ENCODE measurements at places on chromosomes 4 and X. TPM values are rescaled to one million over a fixed set of nuclear protein-coding genes. Genes with fewer than 3 reads are reported as not detected.

DNA sequence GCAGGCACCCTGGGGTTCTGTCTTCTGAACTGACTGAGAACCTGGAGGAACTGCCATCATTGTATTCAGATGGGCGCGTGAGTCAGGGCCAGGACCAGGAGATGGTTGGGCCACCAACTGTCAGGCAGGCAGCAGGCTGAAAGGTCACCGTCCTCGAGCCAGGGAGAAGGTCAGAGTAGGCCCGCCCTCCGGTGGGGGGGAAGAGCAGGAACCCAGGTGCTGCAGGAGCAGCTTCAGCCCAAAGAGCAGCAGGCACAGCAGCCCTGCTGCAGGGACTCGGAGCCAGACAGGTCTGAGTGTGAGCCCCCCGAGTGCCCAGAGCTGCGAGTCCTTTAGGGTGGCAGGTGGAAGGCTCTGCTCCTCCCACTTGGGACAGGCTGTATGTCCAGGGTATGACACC, 26.4 kb downstream of the WFS1 start:
- H3K4me1 ChIP-seq = no peaks in the 10 kb centered on the region
- peaks cover 39% of the 10 kb centered on the region for H3K36me3 ChIP-seq
- H3K27ac ChIP-seq = no peak overlapping the region
- no peak overlapping the region for H3K4me3 ChIP-seq
- DNase-seq = no peak
- no peaks in the 10 kb centered on the region for H3K27me3 ChIP-seq

DNA sequence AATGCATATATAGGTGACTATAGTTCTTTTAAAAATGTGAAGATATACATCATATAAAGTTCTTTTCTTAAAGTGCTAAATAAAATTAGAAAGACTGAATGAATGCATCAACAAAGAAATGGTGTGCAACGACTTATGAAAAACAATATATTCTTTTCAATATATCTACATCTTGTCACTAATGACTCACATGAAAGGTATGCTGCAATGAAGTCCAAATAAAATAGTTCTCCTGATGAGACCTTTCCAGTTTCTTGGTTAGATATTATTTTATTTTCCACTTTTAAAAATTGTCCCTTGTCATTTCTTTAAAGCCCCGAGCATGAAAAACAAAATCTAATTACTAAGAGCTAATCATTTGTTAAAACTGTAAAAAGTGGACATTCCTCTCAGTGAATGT, 462.1 kb downstream of the PCDH11X start:
- H3K36me3 ChIP-seq = no peaks in the 10 kb centered on the region
- H3K4me3 ChIP-seq = no peak overlapping the region
- H3K4me1 ChIP-seq = no peaks in the 10 kb centered on the region
- H3K27ac ChIP-seq = no peak overlapping the region
- H3K27me3 ChIP-seq = no peaks in the 10 kb centered on the region
- no peak for DNase-seq

- H3K27me3 ChIP-seq = no peaks in the 10 kb centered on the region
- H3K36me3 ChIP-seq = no peaks in the 10 kb centered on the region
- no peak overlapping the region for H3K27ac ChIP-seq
- peak; percentile 12 for DNase-seq
- H3K4me3 ChIP-seq = no peak overlapping the region
- no peaks in the 10 kb centered on the region for H3K4me1 ChIP-seq
These were observed 588.3 kb upstream of the DIPK2B start for GRCh38 chrX:45788941-45789348.

DNA sequence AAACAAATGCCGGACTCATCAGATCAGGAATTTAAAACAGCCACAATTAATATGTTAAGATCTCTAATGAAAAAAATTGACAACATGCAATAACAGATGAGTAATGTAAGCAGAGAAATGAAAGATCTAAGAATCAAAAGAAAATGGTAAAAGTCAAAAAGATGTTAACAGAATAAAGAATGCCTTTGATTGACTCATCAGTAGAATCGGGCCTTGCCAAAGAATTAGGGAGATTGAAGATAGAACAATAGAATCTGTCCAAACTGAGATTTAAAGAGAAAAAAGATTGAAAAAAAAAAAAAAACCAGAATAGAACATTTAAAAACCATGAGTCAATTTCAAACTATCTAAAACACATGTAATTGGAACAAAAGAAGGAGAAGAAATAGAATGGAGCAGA, 25.9 kb upstream of the GUCY1A1 start:
- H3K4me3 ChIP-seq = no peak overlapping the region
- H3K4me1 ChIP-seq = no peaks in the 10 kb centered on the region
- no peak for DNase-seq
- H3K36me3 ChIP-seq = no peaks in the 10 kb centered on the region

DNA sequence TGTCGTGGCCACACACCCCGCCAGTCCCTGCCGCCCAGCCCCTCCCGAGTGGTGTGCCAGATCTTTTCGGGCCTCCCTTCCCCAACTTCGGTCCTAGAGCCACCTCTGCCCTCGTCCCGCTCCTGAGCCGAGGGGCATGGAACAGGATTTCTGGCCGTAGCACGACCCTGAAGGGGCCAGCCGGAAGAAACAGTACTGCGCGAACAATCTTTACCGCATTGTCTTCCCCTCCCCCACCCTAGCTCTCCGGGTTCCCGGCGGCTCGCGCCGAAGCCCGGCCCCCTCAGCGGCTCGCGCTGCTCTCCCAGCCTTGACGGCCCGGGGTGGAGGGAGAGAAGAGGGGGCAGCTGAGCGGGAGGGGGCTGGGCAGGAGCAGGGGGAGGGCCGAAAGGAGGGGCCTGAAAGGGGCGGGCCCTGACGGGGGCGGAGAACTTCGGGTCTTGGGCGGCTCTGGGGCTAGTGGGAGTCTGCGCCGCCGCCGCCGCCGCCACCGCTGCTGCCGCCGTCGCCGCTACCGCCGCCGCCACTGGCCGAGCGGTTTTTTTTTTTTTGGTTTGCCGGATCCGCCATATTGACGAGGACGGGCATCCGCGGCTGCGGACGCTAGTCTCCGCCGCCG, at the start of gene USP9X:
USP9X (plus strand) TSS at position 553 of the 619 bp plus-strand sequence. CDS start 38,184 bp downstream, outside the sequence.
- peak within 1 kb of the TSS; percentile 97 for H3K27ac ChIP-seq
- peaks cover 33% of the 10 kb centered on the region for H3K4me1 ChIP-seq
- DNase-seq = peak; percentile 89
- no peaks in the 10 kb centered on the region for H3K27me3 ChIP-seq
- peak within 1 kb of the TSS; percentile 72 for H3K4me3 ChIP-seq

ADH1A gene
- total RNA-seq = not detected

GRCh38 chrX:22397566-22397965, 124.9 kb downstream of the CBLL2 start:
- no peaks in the 10 kb centered on the region for H3K36me3 ChIP-seq
- H3K4me3 ChIP-seq = no peak overlapping the region
- H3K4me1 ChIP-seq = no peaks in the 10 kb centered on the region

DNA sequence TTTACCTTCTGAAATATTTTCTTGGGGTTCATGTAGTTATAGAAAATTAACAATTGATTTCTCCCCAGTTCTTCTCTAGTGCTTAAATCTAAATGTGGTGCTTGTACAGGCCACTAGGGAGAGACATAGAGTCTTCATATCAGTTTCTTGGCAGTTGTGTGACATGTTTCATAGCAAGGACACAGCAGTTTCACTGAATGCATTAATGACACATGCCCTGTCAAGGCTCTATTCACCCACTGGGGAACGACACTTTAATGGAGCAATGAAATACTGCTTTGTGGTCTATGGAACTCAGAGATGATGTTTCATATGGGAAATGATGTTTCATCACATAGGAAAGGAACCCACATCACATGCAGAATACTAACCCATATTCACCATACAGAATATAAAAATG, 2.8 kb downstream of the VEGFC start:
- H3K4me1 ChIP-seq = peaks cover 5% of the 10 kb centered on the region
- H3K27ac ChIP-seq = no peak overlapping the region
- no peaks in the 10 kb centered on the region for H3K27me3 ChIP-seq
- no peak for DNase-seq
- no peaks in the 10 kb centered on the region for H3K36me3 ChIP-seq
- H3K4me3 ChIP-seq = no peak overlapping the region

PDZD4 gene
- 0.61 TPM for total RNA-seq

- no peak overlapping the region for H3K4me3 ChIP-seq
- no peaks in the 10 kb centered on the region for H3K4me1 ChIP-seq
- H3K27me3 ChIP-seq = no peaks in the 10 kb centered on the region
These were observed 127.4 kb upstream of the RPL34 start for GRCh38 chr4:108492816-108493595.

DNA sequence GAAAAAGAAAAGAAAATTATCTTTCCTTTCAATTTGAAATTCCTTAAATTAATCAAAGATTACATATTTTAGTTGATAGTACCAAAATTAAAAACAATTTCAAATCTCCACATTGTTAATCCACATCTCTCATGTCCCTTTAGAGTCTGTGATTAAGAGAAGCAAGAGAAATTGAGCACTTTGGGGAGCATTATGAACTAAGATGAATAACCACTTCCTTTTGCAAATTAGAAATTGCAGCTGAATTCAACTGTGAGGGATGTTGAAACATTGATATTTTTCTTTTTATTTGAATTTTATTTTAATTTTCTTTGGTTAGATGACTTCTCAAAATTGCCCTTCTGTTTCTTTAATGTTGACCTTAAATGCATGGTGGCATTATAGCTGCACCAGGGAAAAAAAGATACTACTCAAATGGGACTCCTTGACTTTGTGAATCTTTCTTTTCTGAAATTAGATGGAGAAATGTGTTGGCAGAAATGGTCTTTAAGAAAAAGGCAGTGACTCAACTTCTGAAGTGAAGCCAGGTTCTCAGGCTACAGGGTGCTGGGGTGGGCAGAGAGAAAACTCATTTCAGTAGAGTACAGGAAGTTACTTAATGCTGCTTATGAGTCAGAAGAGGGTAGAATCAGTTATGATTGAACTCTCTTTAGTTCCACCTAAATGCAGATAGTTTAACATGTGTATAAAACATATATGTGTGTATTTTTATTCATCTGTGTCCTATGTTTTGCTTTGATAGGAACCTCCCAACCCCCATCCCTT, 92.0 kb upstream of the TNIP3 start:
- no peaks in the 10 kb centered on the region for H3K4me1 ChIP-seq
- DNase-seq = no peak
- no peaks in the 10 kb centered on the region for H3K27me3 ChIP-seq
- no peak overlapping the region for H3K4me3 ChIP-seq

DNA sequence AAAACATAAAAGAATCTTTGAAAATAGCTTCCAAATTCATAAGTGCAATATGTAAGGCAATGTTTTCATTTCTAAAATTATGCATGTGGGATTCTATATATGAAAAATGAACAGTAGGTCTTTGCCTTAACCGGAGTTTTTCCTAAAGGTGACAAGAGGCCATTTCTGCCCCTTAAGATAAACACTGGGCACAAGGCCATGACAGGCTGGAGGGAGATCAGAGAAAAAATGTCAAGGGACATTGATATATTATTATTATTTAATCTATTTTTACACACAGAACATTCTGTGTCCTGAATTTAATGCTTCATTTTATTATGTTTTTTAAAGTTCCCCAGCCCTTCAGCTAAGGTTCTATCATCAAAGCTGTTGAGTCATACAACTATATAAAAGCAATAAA, 118.8 kb downstream of the CHM start:
- no peak for DNase-seq
- H3K4me3 ChIP-seq = no peak overlapping the region
- no peaks in the 10 kb centered on the region for H3K36me3 ChIP-seq
- peaks cover 4% of the 10 kb centered on the region for H3K4me1 ChIP-seq
- H3K27me3 ChIP-seq = no peaks in the 10 kb centered on the region

GAGE12D gene
- total RNA-seq = not detected

DNA sequence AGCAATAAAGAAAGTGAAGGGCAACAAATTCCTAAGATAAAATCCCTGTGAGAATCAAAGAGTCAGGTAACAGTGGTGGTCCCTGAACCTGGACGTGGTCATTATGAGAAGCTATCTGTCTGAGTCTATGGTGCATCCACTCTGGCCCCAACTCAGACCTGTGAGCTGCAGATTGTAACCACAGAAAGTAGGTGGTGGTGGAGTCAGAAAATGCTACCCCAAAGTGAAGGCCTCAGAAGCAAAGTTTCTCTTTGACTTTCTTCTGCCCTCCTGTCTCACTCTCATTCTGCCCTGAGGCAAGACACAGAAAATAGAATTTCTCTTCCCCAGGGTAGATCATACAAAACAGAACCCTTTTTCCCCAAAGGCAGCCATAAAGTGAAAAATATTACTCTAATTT, 84.1 kb upstream of the NEIL3 start:
- no peaks in the 10 kb centered on the region for H3K36me3 ChIP-seq
- no peaks in the 10 kb centered on the region for H3K27me3 ChIP-seq
- H3K4me1 ChIP-seq = no peaks in the 10 kb centered on the region

GC gene
- total RNA-seq = not detected

Data from gastrocnemius medialis (tissue), 4 donors.